ENCODE measurements at places on chromosomes 16 and 17. TPM values are rescaled to one million over a fixed set of nuclear protein-coding genes. Genes with fewer than 3 reads are reported as not detected.

NXPH3 gene
- 0.93 TPM for total RNA-seq

SCNN1G gene
- 1.9 TPM for total RNA-seq

ACSM2A gene
- not detected for total RNA-seq

MRC2 gene
- 20.3 TPM for total RNA-seq

PDILT gene
- total RNA-seq: not detected

DRC3 gene
- 1.0 TPM for total RNA-seq

CACNA1H gene
- total RNA-seq: 6.0 TPM

NLRC5 gene
- 113 TPM for total RNA-seq

EME1 gene
- total RNA-seq: 0.76 TPM

MFSD6L gene
- 2.0 TPM for total RNA-seq

VPS25 gene
- 83.3 TPM for total RNA-seq

ATF7IP2 gene
- total RNA-seq: 11.0 TPM

GPR142 gene
- total RNA-seq: 0.17 TPM

GRIN2A gene
- 0.57 TPM for total RNA-seq

HCRT gene
- not detected for total RNA-seq

USB1 gene
- 47.4 TPM for total RNA-seq

C16orf96 gene
- not detected for total RNA-seq

HEATR3 gene
- total RNA-seq: 24.1 TPM

SAMD14 gene
- 0.52 TPM for total RNA-seq

GJD3 gene
- total RNA-seq: 1.4 TPM

PYDC1 gene
- not detected for total RNA-seq

KRTAP3-1 gene
- total RNA-seq: not detected

SMIM22 gene
- 208 TPM for total RNA-seq

TBC1D3I gene
- 0.67 TPM for total RNA-seq

CD19 gene
- total RNA-seq: 0.38 TPM

CLDN6 gene
- total RNA-seq: not detected

GRB7 gene
- total RNA-seq: 13.6 TPM

CTRB2 gene
- not detected for total RNA-seq

SGCA gene
- 6.8 TPM for total RNA-seq

ARRB2 gene
- total RNA-seq: 29.7 TPM

HSD17B1 gene
- 1.7 TPM for total RNA-seq

CBX8 gene
- 3.4 TPM for total RNA-seq

ABAT gene
- total RNA-seq: 16.5 TPM

PRR14 gene
- 42.1 TPM for total RNA-seq

DPEP2 gene
- total RNA-seq: 2.8 TPM

CCL5 gene
- total RNA-seq: 20.6 TPM

KRT33B gene
- not detected for total RNA-seq

CCL8 gene
- total RNA-seq: 1.6 TPM

BOLA2 gene
- 10.1 TPM for total RNA-seq

TEKT1 gene
- total RNA-seq: not detected

TAT gene
- 0.72 TPM for total RNA-seq

TPSG1 gene
- total RNA-seq: 53.7 TPM

ANKRD40CL gene
- total RNA-seq: 57.6 TPM

KRTAP16-1 gene
- total RNA-seq: not detected

KRT24 gene
- 2.4 TPM for total RNA-seq

RNF112 gene
- 3.4 TPM for total RNA-seq
